Activated CD4-positive, alpha-beta memory T cell treated with anti-CD3 and anti-CD28 coated beads for 36 hours (primary cell): ENCODE measurements at places on chromosomes 4 and X. TPM values are rescaled to one million over a fixed set of nuclear protein-coding genes. Genes with fewer than 3 reads are reported as not detected.

DNA sequence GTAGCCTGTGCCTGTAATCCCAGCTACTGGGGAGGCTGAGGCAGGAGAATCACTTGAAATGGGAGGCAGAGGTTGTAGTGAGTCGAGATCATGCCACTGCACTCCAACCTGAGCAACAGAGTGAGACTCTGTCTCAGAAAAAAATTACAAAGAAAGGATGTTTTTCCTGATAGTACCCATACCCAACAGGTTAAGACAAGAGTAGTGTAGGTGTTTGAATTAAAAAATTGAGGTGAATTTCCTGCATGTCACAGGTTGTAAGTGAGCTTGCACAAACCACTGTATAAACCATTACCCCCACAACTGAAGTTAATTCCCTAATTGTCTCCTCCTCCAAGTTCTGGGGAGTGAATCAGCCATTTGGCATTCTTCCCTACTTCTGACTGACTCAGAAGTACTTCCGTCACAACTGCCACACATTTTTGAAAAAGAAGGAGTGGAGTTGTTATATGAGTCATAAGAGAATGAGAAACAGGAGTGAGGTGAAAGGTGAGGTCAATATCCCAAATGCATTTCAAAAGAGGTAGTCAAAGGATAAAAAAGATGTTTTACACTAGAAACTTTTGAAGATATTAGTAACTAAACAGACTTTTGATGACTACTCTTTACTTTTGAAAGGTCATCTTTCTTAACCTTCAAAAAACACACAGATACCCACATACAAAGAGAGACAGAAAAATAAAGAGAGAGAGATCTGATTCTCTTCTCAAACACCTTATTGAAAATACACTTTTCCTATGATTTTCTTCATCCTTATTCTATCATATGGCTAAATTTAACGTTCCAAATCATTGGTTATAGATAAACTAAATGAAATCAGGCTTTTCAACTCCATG is 134.5 kb downstream of the BTC start:
- H3K27ac ChIP-seq: no peak overlapping the region
- no peak for DNase-seq
- peaks cover 14% of the 10 kb centered on the region for H3K27me3 ChIP-seq
- peaks cover 3% of the 10 kb centered on the region for H3K4me1 ChIP-seq

- no peaks in the 10 kb centered on the region for H3K36me3 ChIP-seq
- no peaks in the 10 kb centered on the region for H3K4me1 ChIP-seq
- peak overlapping the region; percentile 92 for H3K27ac ChIP-seq
- no peaks in the 10 kb centered on the region for H3K27me3 ChIP-seq
Measured at GRCh38 chrX:149939655-149939904, 1.3 kb upstream of the EOLA2 start.

GRCh38 chrX:8849458-8849857 is 48.3 kb upstream of the FAM9A start:
- H3K36me3 ChIP-seq: no peaks in the 10 kb centered on the region
- no peak overlapping the region for H3K4me3 ChIP-seq
- H3K27me3 ChIP-seq: peaks cover 5% of the 10 kb centered on the region

GRCh38 chr4:791898-792625 is 33.9 kb downstream of the CPLX1 start:
- peak; percentile 55 for DNase-seq
- H3K27ac ChIP-seq: no peak overlapping the region
- H3K4me3 ChIP-seq: peak overlapping the region; percentile 55
- H3K27me3 ChIP-seq: peaks cover 34% of the 10 kb centered on the region

DNA sequence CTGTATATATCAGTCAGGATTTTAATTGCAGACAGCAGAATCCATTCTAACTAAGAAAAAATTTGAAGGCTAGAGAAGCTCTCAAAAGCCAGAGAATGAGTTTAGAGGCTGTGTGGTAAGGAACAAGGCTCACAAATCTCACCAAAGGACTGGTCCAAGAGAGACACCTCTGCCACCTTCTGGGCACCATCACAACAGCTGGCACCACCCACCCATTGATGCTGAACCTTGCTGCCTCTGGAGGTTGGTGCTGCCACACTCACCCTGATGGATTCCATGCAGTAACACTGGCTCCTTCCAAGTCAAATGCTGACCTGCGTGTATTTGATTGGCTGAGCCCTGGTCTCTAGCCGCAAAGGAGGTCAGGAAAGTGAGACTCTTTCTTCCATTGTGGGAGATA is 100.8 kb downstream of the BEND2 start:
- no peaks in the 10 kb centered on the region for H3K4me1 ChIP-seq
- peaks cover 2% of the 10 kb centered on the region for H3K27me3 ChIP-seq
- H3K4me3 ChIP-seq: no peak overlapping the region
- no peak overlapping the region for H3K27ac ChIP-seq

DNA sequence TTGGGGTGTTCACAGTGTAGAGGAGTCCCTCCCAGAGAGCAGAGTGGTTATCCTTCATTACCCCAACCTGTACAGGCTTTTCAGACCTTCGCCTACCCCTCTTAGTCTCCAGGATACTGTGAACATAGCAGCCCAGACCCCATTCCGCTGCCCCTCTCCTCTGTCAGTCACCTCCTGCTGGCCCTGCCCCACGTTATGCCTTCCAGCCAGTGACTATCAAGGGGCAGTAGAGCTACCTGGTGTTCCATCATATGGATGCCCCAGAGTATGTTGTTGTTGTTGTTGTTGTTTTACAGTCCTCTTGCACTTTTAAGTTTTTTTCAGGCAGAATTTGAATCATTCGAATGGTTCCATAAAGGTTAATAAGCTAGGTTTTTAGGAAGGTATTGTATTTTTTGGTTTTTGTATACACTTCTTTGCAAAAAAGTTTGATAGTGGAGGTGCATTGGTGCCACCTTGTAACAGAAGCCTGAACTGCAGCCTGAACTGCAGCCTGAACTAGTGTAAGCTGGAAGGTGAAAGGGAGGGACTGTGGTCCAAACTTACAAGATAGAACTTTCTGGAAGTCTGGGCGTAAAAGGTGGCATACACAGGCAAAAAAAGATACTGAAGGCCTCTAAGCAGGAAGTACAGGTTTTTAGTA is 101.4 kb upstream of the RAB40AL start:
- no peak overlapping the region for H3K27ac ChIP-seq
- DNase-seq: peak; percentile 15
- H3K36me3 ChIP-seq: no peaks in the 10 kb centered on the region
- H3K4me1 ChIP-seq: no peaks in the 10 kb centered on the region
- H3K4me3 ChIP-seq: no peak overlapping the region
- H3K27me3 ChIP-seq: no peaks in the 10 kb centered on the region

GRCh38 chr4:156764846-156765245 is 206.8 kb downstream of the PDGFC start:
- no peaks in the 10 kb centered on the region for H3K4me1 ChIP-seq
- H3K27ac ChIP-seq: no peak overlapping the region
- no peak overlapping the region for H3K4me3 ChIP-seq
- H3K27me3 ChIP-seq: no peaks in the 10 kb centered on the region

GRCh38 chr4:23857367-23857959 is 32.4 kb downstream of the PPARGC1A start:
- no peak for DNase-seq
- H3K4me1 ChIP-seq: no peaks in the 10 kb centered on the region
- H3K36me3 ChIP-seq: no peaks in the 10 kb centered on the region
- no peak overlapping the region for H3K4me3 ChIP-seq

- H3K4me3 ChIP-seq: no peak overlapping the region
- peaks cover 5% of the 10 kb centered on the region for H3K27me3 ChIP-seq
- no peaks in the 10 kb centered on the region for H3K36me3 ChIP-seq
- DNase-seq: no peak
Measured at GRCh38 chr4:24002330-24002966, 112.6 kb upstream of the PPARGC1A start.

- no peak overlapping the region for H3K27ac ChIP-seq
- H3K4me3 ChIP-seq: no peak overlapping the region
- no peaks in the 10 kb centered on the region for H3K4me1 ChIP-seq
- no peaks in the 10 kb centered on the region for H3K27me3 ChIP-seq
- H3K36me3 ChIP-seq: no peaks in the 10 kb centered on the region
- no peak for DNase-seq
Measured at GRCh38 chr4:11670304-11670703, 241.6 kb upstream of the HS3ST1 start.

- no peaks in the 10 kb centered on the region for H3K27me3 ChIP-seq
- H3K36me3 ChIP-seq: no peaks in the 10 kb centered on the region
- H3K4me3 ChIP-seq: no peak overlapping the region
- DNase-seq: no peak
- H3K4me1 ChIP-seq: no peaks in the 10 kb centered on the region
Measured at GRCh38 chrX:51456814-51457213, 39.6 kb downstream of the NUDT11 start.

SLBP gene
- 106 TPM for total RNA-seq

FAM149A gene
- total RNA-seq: 0.40 TPM

PRRG1 gene
- not detected for total RNA-seq

HS3ST1 gene
- not detected for total RNA-seq

F9 gene
- total RNA-seq: not detected

PSAPL1 gene
- total RNA-seq: not detected
